ENCODE measurements at places on chromosomes 11 and 22. TPM values are rescaled to one million over a fixed set of nuclear protein-coding genes. Genes with fewer than 3 reads are reported as not detected.

DNA sequence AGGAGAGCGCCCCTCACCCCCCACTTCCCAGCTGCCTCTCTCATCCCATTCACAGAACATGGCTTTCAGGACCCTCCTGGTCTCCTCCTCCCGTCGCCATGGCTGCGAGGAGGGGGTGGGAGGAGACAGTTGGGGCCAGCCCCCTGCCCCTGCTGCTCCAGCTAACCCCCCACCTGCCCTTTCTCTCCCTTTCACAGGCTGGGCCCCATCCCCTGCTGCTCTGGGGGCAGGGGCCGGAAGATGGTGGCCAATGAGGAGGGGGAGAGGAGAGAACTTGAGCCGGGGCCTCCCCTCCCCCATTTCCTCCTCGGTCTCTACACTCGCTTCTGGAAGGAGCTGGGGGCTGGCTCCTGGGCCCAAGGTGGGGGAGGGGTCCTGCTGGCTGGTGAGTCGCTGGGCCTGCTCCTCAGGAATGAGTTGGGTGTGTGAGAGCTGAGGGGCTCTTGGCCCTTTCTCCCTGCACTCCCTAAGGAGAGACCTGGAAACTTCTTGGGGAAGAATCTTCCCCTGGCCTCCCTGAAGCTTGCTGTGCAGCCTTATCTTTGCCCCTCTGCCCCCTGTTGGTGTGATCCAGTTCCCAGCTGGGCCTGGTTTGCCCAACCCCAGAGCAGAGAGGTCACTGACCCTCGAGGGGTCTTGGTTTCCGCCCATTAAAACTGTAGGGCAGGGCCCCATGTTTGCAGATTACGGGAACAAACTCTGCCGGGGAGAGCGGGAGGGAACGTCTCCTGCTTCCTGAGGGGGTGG is 10.2 kb downstream of the YPEL4 start:
- DNase-seq = no peak

DNA sequence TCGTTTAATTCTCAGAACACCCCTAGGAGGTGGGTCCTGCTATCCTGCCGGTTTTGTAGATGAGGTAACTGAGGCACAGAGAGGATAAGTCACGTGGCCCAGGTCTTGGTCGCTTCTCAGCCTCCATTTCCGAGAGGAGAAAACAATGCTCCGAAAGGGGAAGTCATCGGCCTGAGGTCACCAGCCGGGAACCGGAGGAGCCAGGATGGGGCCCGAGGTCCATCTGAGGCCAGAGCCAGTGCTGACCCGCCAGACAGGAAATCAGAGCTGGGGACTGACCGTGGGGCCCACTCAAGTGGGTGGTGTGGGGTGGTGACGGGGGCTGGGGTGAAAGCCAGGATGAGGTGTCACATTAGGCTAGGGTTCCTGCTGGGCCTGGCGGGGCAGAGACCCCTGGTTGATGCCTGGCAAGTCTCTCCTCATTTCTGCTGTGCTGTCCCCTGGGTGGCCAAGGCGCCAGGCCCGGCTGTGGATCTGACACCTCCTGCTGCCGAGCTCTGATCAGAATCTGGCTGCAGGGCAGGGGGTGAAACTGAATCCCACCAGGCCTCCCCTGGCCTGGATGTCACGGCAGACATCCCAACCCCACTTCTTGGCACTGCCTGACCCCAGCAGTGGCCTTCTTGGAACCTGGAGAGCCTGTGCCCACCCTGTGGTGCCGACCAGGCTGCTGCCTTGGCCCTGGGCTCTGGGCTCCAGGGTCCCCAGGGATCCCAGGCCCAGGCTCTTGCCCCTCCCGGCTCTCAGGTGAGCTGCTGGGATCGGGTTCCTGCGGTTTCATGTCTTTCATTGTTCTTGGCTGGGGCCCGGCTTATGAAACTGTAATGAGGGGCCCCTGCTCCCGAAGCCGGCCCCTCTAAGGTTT is 12.0 kb downstream of the TRIOBP start:
- DNase-seq = no peak

GRCh38 chr22:39369586-39369985 is 19.8 kb downstream of the SYNGR1 start:
- no peak for DNase-seq

GRCh38 chr11:46380340-46381047 is 975 bp upstream of the MDK start:
- no peak for DNase-seq

TRIM29 gene
- 1.5 TPM for polyA plus RNA-seq

All from BJ (cell line).